Hindlimb muscle (tissue), 1 donor: ENCODE measurements at places on chromosomes 13 and 19.

- no peak for DNase-seq
Measured at GRCh38 chr13:35526577-35526976, 50.1 kb upstream of the MAB21L1 start.

- DNase-seq, result no peak
Measured at GRCh38 chr13:109949397-109949796, 163.0 kb upstream of the IRS2 start.

DNA sequence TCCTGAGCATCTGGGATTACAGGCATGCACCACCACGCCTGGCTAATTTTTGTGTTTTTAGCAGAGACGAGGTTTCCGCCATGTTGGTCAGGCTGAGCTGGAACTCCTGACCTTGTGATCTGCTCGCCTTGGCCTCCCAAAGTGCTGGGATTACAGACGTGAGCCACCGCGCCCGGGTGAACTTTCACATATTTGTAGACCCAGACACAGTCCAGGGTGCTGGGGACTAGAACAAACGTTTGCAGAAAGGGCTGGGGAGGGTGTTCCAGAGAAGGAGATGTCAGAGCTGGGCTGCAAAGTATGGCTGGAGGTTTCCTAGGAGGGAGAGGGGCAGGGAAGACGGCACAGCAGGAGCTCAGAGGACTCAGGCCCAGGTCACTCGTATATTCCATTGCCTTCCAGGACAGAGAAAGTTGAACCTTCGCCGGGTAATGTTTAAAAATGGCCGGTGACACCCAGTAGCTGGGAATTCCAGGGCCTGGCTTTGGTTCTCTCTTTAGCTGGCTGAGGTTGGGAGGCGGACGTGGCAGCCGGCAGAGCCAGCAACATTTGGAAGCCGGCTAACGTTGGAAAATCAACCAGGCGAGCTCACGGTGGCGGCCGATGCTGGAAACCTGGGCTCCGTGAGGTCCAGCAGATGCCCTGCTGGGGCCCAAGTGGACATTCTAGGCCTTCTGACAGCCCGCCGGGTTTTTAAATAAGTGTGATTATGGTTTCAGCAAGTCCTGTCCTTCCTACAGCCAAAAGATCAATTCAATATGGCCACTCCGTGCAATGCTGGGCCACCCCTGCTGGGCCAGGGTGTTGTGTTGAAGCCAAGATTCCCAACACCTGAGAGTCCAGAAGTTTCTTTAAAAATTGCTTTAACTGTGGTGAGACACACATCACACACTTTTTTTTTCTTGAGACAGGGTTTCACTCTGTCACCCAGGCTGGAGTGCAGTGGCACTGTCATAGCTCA, 41.5 kb downstream of the NFIC start:
- peak; percentile 86 for DNase-seq

- no peak for DNase-seq
Measured at GRCh38 chr13:48977973-48978372, 2.3 kb downstream of the FNDC3A start.

- DNase-seq, result no peak
Measured at GRCh38 chr13:83882606-83882959, 309 bp upstream of the SLITRK1 start.

DNA sequence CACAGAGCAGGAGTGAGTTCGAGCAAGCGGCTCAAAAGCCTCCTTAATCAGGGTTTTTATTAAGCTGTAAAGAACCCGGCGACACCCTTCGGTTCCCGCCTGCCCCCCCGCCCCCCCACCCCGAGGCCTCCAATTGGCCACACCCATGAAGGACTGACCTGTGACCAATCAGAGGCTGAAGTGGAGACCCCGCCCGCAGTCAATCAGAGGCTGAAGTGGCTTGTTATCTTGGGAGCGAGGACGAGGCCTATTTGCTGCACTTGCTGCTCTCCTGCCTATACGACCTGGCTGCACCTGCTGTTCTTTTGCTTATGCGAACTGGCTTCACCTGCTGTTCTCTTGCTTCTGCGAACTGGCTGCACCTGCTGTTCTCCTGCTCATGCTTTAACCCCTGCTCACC, 844.9 kb downstream of the OLFM4 start:
- DNase-seq, result no peak

DNA sequence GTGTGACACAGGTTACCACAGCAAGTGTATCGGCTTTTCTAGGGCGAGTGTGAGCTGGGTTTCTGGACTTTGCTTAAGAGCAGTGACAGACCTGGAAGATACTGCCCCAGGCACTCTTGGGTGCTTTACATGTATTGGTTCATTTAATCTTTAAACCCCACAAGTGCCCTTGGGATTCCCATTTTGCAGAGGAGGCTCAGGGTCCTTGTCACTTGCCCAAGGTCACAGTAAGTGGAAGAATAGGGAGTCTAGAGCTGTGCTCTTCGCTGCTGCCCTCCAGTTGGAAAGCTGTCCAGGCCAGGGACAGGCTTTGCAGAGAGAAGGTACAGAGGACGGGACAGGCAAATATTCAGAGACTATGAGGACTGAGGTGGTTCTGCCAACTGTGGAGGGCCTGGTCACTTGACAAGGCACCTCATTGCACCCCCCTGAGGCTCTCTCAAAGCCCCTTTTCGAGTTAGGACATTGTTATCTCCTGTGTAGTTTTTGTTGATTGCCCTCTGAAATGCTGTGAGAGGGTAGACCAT, 42.4 kb downstream of the BBC3 start:
- no peak for DNase-seq
